ENCODE measurements at places on chromosomes 5 and 9.

DNA sequence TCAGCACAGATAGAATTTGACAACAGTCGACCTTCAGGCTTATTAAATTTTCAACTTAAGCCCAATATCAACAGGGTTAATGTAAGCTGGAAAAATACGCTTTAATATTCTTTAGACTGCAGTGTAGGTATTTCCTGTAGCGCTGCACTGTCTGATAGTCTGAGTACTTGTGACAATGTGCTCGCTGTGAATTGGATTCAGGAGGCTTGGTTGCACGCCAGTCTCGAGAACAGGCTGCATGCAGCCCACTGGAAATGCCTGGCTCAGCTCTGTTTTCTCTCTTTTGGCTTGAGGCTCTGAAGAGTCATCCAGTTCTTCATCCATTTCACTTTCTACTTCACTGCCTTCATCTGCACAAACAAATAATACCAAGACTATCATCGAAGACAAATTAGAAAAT lies 300.9 kb downstream of the RFX3 start:
- DNase-seq: no peak

DNA sequence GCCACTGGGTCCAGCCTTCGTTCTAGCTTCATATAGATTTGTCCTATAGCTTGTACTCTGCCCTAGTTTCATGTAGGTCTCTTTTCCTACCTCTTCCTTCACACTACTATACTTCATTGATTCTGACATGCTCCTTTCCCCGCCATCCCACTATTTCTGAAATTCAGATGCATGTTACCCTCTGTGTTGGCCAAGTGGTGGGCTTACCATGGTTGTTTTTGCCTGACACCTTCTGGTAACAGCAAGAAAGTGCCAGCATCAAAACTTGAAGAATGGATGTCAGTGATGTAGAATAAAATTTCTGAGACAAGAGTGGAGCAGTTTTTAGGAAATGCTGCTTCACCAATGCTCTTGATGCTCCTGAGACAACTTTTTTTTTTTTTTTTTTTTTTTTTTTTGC lies 19.5 kb upstream of the SERINC5 start:
- DNase-seq: no peak

DNA sequence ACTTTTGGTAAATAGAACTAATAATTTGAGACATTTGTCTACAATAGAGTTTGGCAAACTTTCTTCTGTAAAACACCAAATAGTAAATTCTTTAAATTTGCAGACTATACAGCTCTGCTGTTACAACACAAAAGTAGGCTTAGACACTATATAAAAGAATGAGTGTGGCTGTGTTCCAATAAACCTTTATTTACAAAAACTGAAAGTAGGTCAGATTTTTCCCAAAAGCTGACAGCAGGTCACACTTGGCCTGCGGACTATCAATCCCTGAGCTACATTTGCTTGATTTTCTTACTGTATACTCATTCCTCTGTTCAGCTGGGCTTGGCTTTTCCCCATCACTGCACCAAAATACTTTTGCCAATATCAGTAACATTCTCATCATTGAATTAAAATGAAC lies 189.4 kb downstream of the COMMD10 start:
- DNase-seq: no peak

DNA sequence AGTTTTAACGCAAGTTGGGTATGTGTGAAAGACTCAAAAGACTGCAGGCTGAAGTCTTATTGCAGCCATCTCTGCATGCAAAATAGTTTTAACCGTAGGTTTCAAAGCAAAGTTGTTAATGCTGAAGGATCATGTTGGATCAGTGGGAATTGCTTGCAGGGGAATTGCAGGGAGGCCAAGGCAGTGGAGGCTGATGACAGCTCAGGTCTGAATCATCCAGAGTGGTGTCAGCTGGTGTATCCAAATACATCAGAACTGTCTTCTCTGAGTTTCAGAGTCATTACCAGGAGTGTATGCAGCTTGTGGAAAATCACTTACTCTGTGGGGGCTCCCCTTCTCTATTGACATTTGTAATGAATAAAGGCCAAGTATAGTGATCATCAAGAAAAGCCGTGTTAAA lies 435.7 kb downstream of the SH3GL2 start:
- no peak for DNase-seq

DNA sequence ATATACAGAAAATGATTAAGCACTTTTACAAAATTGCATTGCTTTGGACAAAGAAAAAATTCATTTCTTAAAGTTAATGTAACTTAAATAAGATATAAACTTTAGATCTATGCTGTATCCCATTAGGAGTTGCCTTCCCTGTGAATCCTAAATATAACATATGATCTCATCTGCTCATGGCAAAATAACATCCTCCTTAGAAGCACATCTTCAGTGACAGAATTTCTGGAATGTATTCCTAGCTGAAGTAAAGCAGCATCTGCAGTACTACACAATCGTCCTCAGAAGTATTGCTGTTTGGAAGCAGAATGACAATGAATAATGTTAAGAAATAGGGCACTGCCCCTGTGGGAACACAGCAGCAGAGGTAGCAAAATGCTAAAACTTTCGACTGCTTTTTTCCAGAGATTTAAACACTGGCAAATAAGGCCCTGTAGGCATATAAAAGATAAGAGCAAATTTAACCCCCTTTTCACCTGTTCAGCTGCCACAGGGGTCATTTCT lies 571.0 kb downstream of the PTPRD start:
- DNase-seq: no peak

Data from inflammatory macrophage (primary cell).